ENCODE measurements at places on chromosomes 3 and 15. TPM values are rescaled to one million over a fixed set of nuclear protein-coding genes. Genes with fewer than 3 reads are reported as not detected.

DNA sequence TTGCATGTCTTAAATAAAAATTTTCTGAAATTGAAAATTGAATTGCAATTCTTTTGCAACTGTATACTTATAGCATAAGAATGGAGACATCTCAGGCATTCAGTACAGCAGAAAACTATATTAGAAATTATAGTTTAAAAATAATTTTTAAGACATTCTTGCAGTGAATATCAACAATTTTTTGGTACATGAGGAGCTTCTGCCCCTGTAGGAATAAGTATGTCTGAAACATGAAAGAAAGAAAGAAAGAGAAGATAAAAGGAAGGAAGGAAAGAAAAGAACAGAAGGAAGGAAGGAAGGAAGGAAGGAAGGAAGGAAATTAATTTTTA lies 165.0 kb downstream of the GMNC start:
- no peak for DNase-seq

DNA sequence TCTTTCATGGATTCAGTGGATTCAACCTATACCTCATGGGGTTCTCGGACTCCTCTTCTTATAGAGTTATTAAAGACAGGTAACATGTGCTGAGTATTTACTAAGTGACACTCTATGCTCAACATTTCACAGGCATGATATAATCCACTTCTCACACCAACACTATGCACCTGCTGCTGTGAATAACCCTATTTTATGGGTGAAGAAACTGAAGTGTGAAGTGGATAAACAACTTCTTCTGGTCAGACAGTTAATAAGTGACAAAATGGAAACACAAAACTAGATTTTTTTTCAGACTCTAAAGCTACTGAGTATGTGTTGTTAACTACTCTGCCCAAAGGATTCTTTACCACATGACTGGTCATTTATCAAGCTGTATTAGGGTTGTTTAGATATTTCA lies 403.5 kb downstream of the DIPK2A start:
- DNase-seq = no peak

DNA sequence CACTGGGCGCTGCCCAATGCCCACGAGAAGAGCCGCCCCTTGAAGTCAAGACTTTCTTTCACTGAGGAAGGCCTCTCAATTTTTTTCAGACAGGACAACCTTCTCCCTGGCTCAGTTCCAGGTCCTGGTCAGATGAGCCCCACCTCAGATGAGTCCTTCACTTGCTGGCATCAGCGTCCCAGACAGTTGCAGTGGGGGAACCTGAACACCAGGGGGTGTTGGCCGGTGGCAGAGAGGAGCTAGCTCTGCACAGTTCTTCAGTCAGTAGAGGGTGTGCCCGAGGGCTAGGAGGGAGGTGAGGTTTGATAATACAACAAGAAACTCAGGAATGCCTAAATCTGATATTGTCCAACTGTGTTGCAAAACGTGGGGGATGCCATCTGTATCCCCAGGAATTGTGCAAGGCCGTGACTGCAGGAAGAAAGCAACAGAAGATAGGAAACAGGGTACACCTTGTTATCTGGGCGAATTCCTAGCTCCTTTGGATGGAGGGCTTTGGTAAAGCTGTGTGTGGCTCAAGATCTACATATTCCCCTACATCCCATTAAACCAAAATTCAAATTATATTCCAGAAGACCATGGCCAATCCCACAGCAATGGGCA lies 34.3 kb downstream of the CCR3 start:
- no peak for DNase-seq

- no peak for DNase-seq
Measured at GRCh38 chr15:57878573-57878972, 172.1 kb downstream of the POLR2M start.

GRCh38 chr15:67465196-67465952 lies 55.6 kb upstream of the C15orf61 start:
- DNase-seq = no peak

- no peak for DNase-seq
Measured at GRCh38 chr3:64563751-64564150, 124.0 kb downstream of the ADAMTS9 start.

DNA sequence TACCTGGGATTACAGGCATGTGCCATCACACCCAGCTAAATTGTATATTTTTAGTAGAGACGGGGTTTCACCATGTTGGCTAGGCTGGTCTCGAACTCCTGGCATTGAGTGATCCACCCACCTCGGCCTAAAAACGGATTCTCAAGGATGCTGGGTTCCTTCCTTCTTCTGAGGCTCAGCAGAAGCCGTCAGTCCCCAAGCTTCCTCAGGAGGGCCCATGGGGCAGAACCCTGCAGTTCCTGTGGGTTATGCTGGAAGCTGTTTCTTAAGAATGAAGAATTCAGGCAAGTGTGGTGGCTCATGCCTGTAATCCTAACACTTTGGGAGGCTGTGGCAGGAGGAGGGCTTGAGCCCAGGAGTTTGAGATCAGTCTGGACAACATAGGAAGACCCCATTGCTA lies 29.0 kb upstream of the ZNF710 start:
- no peak for DNase-seq

DNA sequence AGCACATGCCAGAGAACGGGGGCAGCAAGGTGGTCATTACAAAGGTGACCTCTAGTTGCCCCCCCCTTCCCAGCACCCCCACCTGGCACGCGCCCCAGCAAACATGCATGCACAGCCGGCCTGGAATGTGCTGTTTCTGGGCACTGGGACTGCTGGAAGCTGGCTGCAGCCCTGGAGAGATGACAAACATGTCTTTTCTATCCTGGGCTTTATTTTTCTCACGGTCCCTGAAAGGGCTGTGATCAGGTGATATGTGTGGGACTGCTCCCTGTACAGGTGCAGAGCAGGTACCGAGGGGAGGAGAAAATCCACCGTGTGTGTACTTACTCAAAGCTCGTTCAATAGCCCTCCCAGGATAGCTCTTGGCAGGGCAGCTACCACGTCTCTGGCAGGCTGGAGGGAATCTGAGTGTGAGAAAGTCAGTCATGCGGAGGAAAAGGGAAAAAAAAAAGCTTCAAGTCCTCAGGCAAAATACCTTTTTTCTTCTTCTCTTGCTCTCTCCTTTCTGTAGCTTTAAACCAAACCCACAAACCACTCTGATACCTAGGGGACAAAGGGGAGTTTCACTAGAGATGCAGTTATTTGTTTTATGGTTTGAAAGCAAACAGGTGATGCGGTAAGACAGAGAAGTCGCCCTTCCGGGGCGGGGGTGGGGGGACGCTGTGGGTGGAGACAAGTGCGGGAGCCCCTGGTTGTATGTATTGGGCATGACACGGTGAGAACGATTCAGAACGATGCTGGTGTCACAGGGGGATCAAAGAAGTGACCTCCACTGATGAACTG lies 5.0 kb upstream of the HES1 start:
- DNase-seq = no peak

DNA sequence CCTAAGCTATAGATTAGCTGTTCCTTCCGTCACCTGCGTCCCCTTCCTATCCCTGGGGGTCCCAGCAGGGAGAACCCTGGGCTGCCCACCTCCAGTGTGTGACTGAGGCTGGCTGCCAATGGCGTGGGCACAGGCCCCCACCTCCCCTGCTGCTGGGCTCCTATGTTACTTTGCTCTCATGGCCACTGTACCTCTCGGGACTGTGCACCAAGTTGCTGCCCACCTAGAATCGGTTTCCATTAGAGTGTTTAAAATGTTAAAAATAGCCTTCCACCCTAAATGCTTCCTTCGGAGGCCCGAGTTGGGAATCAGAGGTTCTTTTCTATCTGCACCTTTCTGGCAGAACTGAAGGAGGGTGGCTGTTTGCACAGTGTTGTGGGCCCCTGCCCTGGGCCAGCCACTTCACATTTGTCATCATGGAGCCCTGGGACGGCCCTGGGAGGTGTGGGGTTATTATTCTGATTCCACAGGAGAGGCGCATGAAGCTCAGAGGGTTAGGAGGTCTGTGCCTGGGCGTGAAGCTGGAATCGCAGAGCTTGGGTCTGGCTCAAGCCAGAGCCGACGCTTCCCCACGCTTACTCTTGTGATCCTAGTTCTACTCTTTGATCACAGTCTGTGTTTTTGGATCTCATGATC lies 29.1 kb downstream of the IRAK2 start:
- DNase-seq = no peak

GRCh38 chr3:57530071-57530608 lies 14.0 kb downstream of the DNAH12 start:
- DNase-seq = no peak

DNA sequence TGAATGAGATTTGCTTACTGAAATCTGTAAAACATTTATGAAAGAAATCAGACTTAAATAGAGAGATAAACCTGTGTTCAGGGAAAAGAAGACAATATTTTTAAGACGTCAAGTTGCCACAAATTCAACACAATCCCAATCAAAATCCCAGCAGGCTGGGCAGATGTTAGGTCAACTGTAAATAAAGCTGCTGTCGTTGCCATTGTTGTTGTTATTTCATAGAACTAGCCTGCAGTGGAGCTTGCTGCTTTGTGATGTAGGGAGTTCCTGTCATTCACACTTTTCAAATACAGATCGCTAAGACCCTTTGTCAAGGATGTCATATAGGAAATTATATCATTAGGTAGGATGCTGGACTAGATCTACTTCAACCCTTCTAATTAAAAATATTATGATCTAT lies 123.1 kb downstream of the NEO1 start:
- no peak for DNase-seq

- no peak for DNase-seq
Measured at GRCh38 chr3:32495085-32495484, 7.6 kb downstream of the CMTM6 start.

- no peak for DNase-seq
Measured at GRCh38 chr3:89692601-89693000, 585.2 kb downstream of the EPHA3 start.

DNA sequence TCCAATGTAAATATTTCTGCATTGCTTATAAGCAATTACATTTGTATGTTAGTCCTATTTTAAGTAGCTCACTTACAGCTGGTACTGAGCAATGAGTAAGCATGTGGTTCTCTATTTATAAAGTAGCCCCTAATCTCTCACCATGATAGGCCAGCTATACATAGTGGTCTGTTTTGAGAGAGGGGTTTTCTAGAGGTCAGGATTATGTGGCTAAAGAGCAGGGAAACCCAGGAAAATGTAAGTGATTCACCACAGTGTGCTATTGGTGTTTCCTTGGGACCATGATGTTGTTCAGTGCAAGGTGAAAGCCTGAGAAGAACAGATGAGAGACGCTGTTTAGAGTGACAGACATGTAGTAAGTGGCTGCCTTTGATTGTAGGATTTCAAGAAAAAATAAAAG lies 26.4 kb downstream of the RBMS3 start:
- DNase-seq = peak; percentile 37

The CD200 gene
- polyA plus RNA-seq = 3.4 TPM

- DNase-seq = no peak
Measured at GRCh38 chr15:31840849-31841476, 189.4 kb upstream of the CHRNA7 start.

- no peak for DNase-seq
Measured at GRCh38 chr15:62818691-62819090, 223.9 kb upstream of the TPM1 start.

DNA sequence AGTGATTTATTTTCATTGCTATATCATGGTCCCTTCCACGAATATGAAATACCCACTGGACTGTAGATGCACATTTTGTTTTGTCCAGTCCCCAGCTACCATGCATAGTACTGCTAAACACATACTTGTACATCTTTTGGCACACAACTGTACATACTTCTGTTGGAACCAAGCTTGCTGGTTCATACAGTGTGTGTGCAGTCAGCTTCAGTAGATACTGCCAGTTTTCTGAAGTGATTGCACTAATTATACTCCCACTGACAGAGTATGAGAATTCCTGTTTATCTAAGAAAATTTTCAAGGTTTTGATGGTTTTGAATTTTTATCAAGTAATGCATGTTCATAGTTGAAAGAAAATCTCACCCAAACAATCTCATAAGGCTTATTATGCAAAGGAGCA lies 100.7 kb upstream of the LMCD1 start:
- no peak for DNase-seq

The ERICH6 gene
- polyA plus RNA-seq = not detected

The FAM81A gene
- polyA plus RNA-seq = not detected

The MRAS gene
- polyA plus RNA-seq = 59.1 TPM

The IGSF10 gene
- polyA plus RNA-seq = 0.02 TPM

DNA sequence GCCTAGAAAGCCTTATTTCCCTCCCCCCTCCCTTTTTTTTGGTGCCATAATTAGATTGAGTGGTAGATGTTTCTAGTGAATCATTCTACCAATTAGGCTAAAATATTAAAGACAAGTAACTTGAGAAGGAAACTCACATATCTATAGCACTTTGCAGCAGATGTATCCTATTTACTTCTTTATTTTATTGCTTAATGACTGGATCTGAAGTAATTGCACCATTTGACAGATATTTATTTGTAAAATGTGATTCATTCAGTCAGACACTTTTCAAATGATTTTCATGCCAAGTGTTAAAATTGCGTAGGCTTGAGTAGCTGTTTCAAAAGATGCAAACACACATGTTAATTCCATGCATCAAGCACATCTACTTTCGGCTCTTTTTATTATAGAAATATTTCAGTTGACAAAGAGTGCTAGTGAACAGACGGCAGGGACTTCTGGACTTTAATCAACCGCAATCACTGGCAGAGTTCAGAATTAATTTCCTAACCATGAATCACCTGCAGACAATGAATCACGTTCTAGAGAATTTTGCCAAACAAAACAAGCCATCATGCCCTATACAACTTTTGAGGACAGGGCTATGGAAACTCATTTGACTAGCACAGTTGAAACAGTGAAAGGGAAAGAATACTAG lies 636.8 kb downstream of the MECOM start:
- peak; percentile 66 for DNase-seq

DNA sequence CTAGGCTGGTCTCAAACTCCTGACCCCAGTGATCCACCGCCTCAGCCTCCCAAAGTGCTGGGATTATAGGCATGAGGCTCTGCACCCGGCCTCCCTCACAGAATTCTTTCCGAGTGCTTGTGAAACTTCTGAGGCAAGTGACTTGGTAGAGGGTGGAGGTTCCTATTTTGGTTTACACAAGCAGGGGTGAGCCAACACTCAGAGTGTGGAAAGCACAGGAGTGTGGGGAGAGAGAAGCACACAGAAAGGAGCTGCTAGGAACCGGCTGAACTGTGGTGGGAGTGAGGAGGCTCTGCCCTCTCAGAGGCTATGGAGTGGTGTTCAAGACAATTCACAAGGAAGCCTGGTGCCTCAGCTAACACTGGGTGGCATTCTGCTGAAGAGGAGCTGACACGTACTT lies 7.7 kb downstream of the CAPN3 start:
- no peak for DNase-seq

- DNase-seq = no peak
Measured at GRCh38 chr3:193520738-193521137, 34.0 kb downstream of the ATP13A4 start.

All from AG04450 (cell line).